Right ventricle myocardium inferior (tissue), 1 donor: ENCODE measurements at places on chromosomes 1 and 21. TPM values are rescaled to one million over a fixed set of nuclear protein-coding genes. Genes with fewer than 3 reads are reported as not detected.

Gene COA6
- 42.5 TPM for total RNA-seq

Gene WNT4
- total RNA-seq: not detected

Gene RNF207
- total RNA-seq: 54.6 TPM

Gene CSF1
- 19.0 TPM for total RNA-seq

Gene C1orf167
- 5.0 TPM for total RNA-seq

Gene RGS8
- total RNA-seq: not detected

Gene SLC22A15
- total RNA-seq: 10.3 TPM

Gene GPR157
- 49.0 TPM for total RNA-seq

Gene CLIC6
- total RNA-seq: 6.8 TPM

Gene TMEM125
- total RNA-seq: not detected
